Stimulated activated CD4-positive, alpha-beta T cell treated with anti-CD3 and anti-CD28 coated beads, Interleukin-1b, Interleukin-23, amount 100 ng/mL, for 1 hour (primary cell): ENCODE measurements at places on chromosomes 1 and 21.

GRCh38 chr1:157771661-157772425 lies 5.1 kb downstream of the FCRL2 start:
- DNase-seq = no peak

DNA sequence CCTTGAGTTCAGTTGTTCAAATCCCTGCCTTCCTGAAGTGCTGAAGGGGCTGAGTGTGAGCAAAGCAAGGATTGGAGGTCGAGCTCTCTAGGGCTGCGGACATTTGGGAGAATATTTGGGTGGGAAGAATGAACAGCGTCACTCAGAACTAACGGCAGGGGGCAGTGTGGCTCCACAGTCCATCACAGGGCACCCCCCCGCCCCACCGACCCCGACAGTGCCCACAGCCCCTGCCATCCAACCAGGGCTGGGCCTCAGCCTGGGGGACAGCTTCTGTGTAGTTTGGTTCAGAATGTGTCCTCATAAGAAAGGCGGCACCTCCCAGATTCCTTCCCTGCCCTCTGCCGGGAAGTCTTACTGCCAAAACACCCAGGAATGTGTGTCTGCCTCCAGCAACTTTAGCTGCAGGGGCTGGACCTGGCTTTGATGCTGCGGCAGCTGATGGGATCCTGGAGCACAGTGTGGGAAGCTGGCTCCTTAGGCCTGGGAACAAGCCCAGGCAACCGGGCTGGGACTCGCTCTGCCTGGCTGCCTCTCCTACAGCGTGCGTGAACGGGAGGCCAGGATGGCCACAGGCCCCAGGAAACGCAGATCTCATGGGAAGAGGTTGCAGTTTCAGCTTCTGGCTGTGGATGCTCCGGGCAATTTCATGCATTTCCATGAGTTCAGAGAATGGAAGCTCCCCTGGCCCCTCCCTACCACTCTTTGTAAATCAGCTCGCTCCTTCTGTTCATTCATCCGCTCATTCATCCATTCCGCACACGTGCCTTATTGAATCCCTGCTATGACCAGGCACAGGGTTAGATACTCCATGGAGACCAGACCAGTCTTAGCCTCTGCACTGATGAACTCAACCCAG lies 104.9 kb upstream of the TMPRSS2 start:
- no peak for DNase-seq

DNA sequence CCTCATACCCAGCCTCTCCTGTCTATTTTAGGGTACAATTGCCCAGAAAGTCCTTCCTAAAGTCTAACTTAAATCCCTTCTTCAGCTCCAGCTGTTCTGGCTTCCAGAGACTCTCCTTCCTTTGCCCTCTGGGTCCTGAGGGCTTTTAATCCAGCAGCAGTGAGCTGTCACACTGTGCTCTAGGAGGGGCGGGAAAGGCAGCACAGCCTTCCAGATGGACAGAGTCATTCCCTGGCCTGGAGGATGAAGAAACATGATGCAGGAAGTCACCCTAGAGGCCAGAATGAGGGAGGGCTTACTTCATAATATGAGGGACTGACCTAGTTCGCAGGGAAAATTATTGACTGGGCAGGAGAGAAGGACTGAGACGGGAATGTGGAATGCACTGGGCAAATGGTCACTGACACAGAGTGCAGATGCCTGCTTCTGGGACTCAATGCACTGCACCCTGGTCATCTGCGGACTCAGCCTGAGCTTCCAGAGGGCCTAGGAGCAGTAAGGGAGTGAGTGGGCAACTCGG lies 1.3 kb downstream of the SH2D2A start:
- no peak for DNase-seq

- DNase-seq = no peak
Observed at GRCh38 chr1:48219803-48220202, 2.7 kb upstream of the SLC5A9 start.

GRCh38 chr1:160806109-160806665 lies 10.2 kb downstream of the LY9 start:
- DNase-seq = no peak

DNA sequence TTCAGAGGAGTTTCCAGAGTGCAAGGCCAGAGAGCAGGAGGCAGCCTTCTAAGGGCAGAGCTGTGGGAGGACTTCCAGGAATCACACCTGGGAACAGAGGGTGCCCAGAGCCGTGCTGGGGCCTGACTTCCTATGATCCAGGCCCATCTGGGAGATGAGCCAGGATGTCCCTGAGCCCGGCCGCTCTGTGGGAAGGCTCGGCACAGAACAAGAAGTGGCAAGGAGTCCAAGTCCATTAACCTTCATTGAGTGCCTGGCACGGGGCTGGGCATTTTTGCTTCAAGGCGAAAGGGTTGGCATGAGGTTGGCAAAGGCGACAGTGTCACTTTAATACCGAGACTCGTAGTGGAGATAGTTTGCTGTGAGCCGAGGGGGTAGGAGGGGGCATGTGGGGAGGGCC lies 18.2 kb downstream of the TMEM201 start:
- DNase-seq = no peak

DNA sequence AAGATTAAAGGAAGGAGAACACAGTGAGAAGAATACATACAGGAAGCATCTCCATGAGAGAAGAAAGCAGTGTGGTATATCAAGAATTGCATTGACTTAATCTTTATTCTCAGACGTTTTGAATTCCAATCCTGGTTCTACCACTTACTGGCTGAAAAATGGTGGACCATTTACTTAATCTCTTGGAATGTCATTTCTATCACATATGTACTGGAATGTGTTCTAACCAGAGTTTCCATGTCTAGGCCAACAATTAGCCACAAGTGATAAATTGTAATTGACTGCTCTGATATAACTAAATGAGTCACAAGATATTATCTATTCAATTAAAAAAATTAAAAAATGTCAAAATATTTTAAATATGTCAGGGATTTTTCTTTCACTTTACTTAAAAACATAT lies 626.1 kb downstream of the PTPRC start:
- DNase-seq = no peak

- DNase-seq = no peak
Observed at GRCh38 chr1:219927956-219928790, at the start of gene SLC30A10. TSS of gene SLC30A10 (minus strand) at chr1:219928557. CDS start at chr1:219928440, 117 bp downstream.

DNA sequence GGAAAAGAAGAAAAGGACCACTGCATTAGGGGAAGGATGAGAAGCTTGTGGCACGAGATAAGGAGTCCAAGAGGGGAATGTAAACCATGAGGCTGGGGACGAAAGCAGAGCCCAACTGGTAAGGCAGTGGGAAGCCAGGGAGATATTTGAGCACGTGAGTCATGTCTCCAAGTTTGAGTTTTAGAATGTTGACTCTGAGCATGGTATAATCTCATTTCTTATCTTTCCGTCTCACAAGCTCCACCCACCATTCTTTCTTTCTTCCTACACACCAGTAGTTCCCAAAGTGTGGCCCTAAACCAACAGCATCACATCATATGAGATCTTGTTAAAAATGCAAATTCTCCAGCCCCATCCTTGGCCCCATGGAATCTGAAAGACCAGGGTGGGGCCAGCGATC lies 145.3 kb downstream of the PLPP3 start:
- no peak for DNase-seq

DNA sequence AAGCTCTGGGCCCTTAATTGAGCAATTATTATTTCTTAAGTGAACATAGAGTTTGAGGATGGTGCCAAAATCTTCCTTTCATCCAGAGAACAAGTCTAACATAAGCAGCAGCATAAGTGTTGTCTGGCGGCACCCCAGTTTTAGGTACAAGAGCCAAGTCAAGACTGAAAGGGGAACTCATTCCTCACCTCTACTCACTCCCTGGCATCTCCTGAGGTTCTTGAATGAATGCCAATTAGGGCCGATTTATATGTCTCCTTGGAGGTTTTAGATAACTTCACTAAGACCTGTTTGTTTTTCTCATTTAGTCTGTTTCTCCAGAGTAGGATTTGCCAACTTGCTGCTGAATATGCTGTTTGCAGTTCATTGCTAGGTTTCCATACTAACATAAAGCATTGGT lies 42.6 kb upstream of the ADGRL2 start:
- DNase-seq = no peak

DNA sequence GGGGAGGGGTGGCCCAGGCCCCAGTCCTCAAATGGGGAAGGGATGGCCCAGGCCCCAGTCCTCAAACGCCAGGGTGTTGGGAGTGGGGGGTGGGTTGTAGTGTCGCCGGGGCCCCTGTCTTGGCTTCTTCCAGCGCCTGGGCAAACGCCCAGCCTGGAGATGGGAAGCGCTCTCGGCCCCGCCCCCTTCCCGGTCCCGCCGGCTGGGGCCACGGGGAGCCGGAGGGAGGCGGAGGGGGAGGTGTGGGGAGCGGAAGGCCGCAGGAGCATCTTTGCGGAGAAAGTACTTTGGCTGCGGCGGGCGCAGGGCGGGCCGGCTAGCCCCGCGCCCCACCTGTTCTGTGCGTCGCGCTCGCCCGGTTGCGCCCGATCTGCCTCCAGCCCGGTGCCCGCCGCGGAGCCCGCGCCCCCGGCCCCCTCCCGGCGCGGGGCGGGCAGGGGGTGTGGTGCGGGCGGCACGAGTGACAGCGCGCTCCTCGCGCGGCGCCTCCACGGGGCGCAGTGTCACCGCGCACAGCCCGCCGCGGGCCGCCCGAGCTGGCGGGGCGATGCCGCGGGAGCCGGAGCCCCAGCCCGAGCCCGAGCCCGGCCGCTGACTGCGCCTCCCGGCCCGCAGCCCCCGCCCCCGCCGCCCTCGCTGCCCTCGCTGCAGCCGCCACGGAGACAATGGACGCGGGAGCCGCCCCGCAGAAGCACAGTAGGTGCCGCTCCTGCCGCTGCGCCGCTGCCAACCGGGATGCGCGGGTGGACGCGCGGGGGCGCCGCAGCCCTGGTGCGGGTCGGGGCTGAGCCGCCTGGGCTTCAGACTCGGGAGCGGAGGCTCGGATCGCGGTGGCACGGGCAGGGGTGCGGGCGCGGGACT lies 31.1 kb upstream of the PEX10 start:
- no peak for DNase-seq

DNA sequence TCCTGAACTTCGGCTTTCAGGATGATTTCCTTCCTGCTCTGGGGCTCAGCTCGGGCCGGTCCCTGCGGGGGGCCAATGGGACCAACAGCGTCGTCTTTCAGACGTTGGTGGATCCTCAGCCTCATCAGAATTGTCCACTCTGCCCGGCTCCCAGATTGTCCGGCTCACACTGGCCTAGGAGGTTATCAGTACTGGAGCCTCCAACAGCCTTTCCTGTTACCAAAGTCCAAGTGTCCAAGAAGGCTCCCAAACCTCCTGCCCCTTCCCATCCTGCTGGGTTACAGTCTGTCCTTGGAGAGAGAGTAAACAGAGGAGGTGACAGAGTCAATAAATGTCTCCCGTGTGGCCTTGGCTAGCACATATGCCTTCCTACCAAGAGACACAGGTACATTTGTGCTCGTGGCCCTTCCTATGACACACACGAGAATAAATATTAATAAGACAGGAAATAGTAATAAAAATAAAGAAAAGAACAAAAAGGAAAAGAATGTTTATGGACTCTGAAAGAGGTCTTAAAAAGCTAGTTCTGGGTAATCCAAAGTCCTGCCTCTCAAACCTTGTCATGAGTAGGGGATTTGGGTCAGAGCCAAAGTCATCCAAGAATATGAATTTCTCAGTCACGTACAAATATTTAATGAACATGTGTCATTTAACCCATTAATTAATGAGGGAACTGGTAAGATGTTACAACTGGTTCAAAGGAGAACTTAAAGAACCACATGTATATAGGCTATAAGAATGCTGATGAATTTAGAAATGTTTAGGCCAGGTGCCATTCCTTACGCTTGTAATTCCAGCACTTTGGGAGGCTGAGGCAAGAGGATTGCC lies 80.8 kb upstream of the SLC2A1 start:
- no peak for DNase-seq

- DNase-seq = no peak
Observed at GRCh38 chr1:235841938-235842545, 24.7 kb downstream of the LYST start.

- DNase-seq = no peak
Observed at GRCh38 chr1:240255922-240256321, 164.2 kb downstream of the FMN2 start.

GRCh38 chr1:53180226-53180625 lies 16.4 kb upstream of the CPT2 start:
- DNase-seq = no peak
